ENCODE measurements at places on chromosomes 11 and 22.
A peak's percentile ranks its signal among the peaks of the same experiment; 100 is the strongest.

GRCh38 chr22:38068641-38069371, 11.6 kb downstream of the PICK1 start:
- no peak for DNase-seq

DNA sequence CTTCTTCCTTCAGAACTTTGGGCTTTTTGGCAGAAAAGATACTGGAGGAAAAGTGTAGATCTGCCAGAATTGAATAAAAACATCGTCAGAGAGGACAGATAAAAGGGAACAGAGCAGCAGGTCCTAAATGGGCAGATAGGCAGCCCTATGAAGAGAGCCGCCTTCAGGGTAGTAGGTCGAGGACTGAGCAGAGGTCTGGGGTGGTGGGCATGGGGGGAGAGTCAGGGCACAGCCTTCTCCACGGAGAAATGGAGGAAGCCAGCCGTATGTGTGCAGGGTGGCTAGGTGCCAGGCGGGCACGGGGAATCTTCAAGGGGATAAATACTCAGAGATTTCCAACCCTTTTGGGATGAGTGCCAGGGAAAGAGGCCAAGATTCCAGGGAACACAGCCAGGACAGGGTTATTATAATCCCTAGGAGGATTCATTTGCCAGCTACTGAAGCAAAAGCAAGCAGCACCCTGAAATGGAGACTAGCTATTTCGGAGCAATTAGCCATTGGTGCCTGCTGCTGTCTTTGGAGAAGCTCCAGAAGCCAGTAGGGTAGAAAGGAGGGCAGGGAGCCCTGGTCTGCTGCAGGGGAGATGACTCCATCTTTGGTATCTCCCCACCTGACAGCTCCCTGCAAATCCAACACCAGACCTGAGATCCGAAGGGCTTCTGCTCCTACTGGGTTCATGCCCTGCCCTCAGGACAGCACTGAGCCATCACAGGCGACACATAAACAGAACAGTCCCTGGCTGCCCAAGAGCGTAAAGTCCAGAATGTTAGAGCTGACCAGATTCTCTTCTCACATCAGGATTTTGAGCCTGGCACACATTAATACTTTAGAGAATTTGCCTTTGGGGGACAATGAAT, 174.5 kb upstream of the NTM start:
- no peak for DNase-seq

DNA sequence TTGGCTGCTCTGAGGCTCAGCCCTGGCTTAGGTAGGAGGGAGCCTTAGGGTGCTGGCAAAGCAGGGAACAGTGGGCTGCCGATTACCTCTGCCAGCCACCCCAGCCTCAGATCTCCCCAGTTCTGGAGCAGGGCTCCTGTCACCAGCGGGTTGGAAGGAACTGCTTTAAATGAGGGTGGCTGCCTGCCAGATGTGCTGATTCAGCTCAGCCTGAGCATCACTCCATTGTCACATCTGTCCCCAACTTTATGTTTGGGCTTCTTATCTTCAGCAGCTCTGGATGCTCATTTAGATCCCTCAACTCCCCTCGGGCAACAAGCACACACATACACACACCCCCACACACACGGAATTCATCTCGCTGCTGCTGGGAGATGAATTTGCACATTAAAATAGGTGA, 16.9 kb upstream of the ANKK1 start:
- DNase-seq = no peak

- no peak for DNase-seq
Measured at GRCh38 chr11:35323076-35323868, 96.1 kb downstream of the SLC1A2 start.

DNA sequence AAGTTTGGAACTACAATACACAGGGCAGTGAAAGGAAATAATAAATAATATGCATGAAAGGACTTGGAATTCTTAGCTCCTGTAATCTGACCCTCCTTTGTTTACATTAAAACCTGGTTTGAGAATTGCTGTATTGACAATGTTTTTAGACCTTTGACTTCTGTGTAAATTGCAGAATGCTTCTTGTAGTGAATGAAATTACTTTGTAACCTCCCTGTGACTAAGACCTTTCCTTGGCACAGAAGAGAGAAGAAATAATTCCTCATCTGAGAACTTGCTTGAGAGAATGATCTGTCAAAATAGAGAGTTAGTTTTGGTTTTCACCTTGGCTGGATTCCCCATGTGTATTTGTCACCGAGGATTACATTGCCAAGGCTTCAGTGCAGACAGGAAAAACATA, 640.0 kb upstream of the ANO5 start:
- no peak for DNase-seq

- no peak for DNase-seq
Measured at GRCh38 chr11:30452114-30452513, 129.2 kb downstream of the ARL14EP start.

GRCh38 chr22:39994041-39994565, 651 bp upstream of the FAM83F start:
- DNase-seq = no peak

DNA sequence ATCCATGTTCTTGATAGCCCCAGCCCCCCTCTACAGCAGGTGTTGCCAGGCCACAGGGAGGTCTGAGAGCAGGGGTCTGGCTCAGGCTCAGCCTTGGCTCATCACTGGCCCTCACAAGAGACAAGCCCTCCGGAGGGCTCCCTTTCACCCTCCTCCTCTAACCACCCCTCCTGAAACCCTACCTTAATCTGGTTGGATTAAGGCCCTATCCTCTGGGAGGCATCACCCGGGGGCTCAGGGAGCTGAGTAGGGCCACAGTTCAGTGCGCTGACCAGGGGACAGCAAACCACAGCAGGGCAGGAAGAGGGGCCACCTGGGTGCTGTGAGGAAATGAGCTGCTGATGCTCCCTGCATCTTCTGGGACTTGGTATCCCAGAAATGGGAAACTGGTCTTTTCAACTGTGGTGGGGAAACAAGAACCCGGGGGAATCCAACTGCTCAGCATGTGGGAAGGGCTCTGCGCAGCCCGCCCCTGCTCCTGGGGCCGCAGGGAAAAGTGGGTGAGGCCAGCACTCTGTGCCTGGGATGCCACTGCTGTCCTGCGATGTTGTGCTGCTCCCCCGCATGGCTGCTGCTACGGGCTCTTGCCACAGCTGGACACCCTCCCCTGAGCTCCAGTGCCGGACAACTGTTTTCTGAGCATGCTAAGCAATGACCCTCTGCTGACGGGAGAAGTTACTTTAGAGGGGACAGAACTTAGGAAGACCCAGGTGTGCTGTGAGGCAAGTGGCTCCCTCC, 17.5 kb downstream of the ADORA2A start:
- no peak for DNase-seq

DNA sequence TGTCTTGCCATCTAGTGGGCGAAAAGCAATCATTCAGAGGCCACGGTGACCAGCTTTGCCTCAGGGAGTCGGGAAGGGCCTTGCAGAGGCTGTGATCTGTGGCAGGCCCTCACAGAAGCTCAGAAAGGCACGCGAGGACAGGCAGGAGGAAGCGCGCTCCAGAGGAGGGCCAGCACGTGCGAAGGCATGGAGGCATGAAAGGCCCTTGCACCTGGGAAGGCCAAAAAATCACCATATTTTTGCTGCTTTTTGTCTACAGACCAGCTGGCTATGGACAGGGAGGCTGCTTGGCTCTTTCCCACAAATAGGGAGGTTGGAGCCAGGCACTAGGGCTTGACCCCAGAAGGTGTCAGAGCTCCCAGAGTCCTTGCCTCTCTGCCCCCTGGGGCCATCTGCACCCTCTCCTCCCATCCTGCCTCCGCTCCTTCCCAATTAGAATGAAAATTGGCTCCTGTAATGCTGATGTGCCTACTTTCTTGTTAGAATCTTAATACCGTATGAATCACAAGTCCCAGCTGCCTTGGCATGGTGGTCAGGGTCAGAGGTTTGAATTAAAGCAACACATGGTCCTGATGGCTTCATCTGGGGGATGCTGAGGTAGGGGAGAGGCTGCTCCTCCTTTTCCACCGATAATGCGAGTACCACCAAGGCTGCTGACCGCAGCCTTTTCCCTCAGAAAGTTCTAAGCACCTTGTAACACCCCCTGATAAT, 69.1 kb downstream of the FEZ1 start:
- DNase-seq = no peak

DNA sequence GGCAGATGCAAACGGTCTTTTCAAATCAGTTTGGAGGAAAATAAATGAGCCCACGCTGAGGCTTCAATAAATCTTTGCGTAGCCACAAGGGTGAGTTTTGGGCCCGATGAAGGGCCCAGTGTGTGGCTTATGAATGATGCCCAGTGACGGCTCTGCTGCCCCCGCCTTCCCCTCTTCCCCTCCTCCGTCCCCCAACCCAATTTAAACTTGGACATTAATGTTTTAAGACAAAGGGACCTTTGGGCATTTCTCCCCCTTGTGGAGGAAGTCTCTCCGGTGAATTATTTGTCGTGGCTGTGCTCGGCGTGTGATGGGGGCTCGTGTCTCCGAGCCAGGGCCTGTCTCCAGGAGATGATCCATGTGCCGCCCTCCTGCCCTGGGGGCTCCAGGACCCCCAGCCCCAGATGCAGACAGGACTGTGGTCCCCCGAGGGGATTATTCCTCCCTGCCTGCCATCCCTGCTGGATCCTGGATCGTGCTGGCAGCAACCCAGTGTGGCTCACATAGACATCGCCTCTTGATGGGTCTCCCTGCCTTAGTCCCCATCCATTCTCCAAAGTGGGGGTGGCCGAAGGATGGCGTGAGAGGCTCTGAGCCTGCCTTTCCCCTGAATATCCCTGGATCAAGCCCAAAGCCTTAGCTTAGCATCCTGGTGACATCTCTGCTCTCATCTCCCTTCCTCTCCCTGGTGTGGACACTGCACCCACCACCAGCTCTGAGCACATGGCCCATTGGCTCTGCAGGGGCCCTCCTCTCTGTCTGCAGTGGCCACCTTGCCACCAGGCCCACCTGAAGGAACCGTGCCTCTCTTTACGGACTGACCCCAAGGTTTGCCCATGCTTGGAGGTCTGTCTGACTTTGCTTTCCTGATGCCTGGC, 56.4 kb downstream of the SMIM38 start:
- DNase-seq = no peak

- DNase-seq = peak; percentile 54
Measured at GRCh38 chr22:19143967-19144400, 467 bp downstream of the ESS2 start.

DNA sequence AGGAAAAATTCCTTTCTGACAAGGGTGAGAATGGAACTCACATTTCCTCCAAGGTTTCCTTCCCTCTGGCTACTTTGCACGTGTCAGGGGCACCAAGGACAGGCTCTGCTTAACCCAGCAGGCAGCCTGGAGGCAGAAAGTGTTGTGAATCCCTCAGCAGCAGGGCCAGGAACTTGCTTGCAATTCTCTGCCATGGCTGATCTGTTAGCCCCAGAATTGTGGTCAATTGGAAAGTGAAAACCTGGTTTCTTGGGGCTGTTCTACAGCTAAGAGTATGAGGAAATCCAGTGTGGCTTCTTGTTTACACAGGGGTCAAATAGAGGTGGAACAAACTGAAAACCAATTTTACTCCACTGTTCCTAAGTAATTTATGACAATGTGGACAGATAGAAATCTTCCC, 38.3 kb upstream of the CEP295 start:
- peak; percentile 32 for DNase-seq

GRCh38 chr11:99925968-99926367, 761.1 kb upstream of the ARHGAP42 start:
- no peak for DNase-seq

- DNase-seq = peak; percentile 65
Measured at GRCh38 chr11:67272327-67273259, 6.3 kb downstream of the GRK2 start.

DNA sequence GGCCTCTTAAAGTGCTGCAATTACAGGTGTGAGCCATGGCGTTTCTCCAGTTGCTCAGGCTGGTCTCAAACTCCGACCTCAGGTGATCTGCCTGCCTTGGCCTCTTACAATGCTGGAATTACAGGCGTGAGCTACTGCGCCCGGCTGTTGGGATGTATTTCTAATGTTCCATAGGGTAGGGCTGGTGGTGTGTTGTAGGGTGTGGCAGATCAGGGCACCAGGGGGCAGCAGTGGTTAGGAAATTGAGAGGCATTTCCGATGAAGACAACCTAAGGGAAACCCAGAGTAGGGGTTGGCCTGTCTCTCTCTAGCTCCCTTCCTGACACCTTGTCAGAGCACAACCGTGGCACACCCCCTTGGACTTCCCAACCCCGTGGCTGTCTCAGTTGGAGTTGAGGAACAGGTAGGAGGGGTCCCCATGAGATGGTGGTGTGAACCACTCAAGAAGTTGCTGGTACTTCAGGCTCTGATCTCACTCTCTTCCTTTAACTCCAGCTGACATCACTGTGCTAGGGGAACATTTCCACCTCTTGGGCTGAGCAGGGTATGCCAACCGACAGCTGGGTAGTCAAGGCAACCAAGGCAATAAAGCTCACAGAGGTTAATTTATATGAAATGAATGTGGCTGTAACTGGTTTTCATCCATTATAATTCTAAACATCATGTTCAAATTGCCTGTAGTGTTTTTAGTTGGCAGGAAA, 33.0 kb downstream of the YWHAH start:
- peak; percentile 85 for DNase-seq

All from activated CD4-positive, alpha-beta T cell treated with anti-CD3 and anti-CD28 coated beads, Interleukin-2, Interleukin-6, amounts not matched to agents 100 ng/mL and 50 ng/mL, durations not matched to agents 16 hours and 8 hours (primary cell).